ENCODE measurements at places on chromosomes 1 and 21.

- no peak for DNase-seq
These were observed 54.0 kb downstream of the CAPN9 start for GRCh38 chr1:230800891-230801840.

GRCh38 chr1:162353702-162354101 is 23.0 kb downstream of the SPATA46 start:
- DNase-seq = no peak

GRCh38 chr21:43929217-43929971 is 64.4 kb downstream of the AGPAT3 start:
- no peak for DNase-seq

GRCh38 chr1:204758601-204759000 is 73.1 kb upstream of the LRRN2 start:
- DNase-seq = no peak

GRCh38 chr1:169941982-169942830 is 48.5 kb upstream of the SCYL3 start:
- peak; percentile 31 for DNase-seq

GRCh38 chr1:14578156-14578555 is 20.3 kb upstream of the KAZN start:
- no peak for DNase-seq

GRCh38 chr1:11783556-11783955 is 21.6 kb downstream of the C1orf167 start:
- no peak for DNase-seq

DNA sequence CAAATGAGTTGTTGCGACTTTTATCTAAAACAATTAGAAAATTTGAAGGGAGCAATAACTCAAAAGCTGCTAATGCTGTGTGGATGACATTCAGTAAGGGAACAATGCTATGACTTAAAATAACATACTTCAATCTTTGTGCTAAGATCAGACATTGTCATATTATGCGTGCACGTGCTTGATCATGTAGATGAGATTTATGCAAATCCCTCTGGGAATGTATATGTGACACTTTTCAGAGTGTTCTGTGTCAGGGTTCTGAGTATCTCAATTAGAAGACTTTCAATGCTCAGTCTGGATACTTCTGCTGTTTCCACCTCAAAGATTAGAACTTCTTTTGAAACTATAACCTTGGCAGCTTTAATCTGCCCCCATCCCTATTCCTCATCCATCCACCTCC is 18.6 kb upstream of the POU2F1 start:
- DNase-seq = no peak

DNA sequence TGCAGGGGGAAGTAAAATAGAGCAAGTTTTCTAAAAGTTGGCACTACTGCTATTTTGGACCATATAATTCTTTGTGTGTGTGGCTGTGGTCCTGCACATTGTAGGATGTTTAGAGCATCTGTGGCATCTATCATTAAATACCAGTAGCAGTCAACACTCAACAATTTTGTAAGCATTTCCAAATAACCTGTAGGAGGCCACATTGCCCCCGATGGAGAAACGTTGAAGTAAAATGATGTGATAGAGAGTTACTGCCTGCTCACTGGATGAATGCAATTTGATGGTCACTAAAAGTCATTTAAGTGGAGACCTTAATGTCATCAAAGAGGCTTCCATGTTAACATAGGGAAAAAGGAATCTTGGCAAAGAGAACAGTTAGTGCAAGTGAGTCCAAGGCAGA is 560.8 kb downstream of the NEGR1 start:
- no peak for DNase-seq

DNA sequence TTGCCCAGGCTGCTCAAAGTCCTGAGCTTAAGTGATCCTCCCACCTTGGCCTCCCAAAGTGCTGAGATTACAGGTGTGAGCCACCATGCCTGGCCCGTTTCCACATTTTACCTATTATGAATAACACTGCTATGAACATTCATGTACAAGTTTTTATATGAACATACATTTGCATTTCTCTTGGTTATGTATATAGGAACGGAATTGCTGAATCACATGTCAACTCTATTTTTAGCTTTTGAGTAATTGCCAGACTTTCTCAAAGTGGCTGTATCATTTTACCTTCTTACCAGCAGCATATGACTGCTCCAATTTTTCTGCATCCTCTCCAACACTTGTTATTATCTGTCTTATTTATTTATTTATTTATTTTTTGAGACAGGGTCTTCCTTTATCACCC is 2.7 kb downstream of the SPATA21 start:
- DNase-seq = no peak

DNA sequence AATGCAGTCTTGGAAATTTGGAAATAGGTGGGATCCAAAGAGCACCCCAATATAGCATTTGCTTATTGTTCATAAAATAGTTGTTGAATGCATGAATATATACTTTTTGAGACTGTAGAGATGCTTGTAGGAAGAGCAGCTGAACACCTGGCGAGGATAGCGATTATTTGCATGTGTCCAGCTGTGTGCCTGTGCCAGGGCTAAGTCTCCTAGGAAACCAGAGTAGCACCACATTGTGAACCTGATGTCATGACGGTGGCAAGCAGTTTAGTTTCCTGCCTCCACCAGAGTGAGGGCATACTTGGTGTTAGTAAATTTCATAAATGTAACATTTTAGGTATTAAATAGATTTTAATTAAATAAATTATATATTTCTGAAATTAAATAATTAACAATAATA is 37.3 kb upstream of the IRF2BP2 start:
- no peak for DNase-seq

- DNase-seq = no peak
These were observed 878.5 kb downstream of the USP25 start for GRCh38 chr21:16608209-16608830.
